D721Med (cell line): ENCODE measurements at places on chromosomes 4 and X.

- no peak for DNase-seq
Observed at GRCh38 chr4:71216316-71216959, 122.4 kb upstream of the SLC4A4 start.

DNA sequence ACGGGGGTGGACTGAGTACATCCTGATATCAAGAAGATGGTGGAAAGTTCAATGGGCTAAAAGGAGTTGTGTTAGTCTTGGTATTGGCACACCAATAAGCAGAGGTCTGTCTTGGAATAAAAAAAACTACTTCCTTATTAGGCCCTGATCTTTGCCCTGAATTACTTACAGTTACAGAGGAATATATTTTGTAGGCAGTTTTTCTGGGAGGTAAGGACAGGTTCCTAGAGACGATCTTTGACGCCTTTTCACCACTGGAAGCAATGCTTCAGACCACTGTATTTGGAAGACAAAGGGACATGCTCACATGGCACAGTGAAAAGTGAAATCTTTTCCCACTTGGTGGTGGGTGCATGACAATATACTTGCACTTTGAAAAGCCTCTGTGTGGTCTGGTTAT lies 618 bp upstream of the XK start:
- DNase-seq, result no peak

GRCh38 chrX:96182366-96182765 lies 502.3 kb upstream of the DIAPH2 start:
- no peak for DNase-seq

GRCh38 chrX:41350976-41351569 lies 17.1 kb downstream of the DDX3X start:
- no peak for DNase-seq

- DNase-seq, result no peak
Observed at GRCh38 chr4:57943682-57944081, 833.5 kb upstream of the IGFBP7 start.

GRCh38 chr4:44988011-44988410 lies 261.7 kb upstream of the GNPDA2 start:
- DNase-seq, result no peak

DNA sequence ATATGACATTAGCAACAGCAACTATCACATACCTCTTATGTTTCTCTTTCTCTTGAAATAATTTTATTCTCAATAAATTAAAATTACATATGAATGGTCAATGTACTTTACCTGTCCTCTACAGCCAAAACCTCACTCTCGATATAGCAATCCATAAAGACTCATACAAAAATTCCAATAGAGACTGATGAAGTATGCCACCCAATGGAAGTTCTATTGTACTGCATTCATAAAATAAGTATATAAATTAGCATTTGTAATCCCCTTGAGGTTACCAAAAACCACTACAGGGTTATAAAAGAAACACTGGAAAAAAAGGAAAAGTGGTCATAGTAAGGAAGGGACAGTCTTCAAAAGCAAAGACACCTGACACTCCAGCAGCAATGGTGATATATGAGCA lies 32.8 kb downstream of the CLDN2 start:
- DNase-seq, result no peak

DNA sequence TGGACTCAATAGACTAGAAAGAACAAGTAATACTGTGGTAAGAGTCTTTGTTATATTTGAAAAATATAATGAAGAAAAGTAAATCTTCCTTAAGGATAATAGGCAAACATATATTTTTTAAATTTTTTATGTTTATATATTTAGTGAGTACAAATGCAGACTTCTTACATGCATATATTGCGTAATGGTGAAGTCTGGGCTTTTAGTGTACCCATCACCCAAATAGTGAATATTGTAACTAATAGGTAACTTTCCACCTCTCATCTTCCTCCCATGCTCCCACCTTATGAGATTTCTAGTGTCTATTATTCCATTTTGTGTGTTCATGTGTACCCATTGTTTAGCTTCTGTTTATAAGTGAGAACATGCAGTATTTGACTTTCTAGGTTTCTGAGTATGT lies 711.2 kb upstream of the NDST4 start:
- DNase-seq, result no peak

GRCh38 chrX:75158054-75158453 lies 2.0 kb upstream of the ABCB7 start:
- DNase-seq, result no peak

DNA sequence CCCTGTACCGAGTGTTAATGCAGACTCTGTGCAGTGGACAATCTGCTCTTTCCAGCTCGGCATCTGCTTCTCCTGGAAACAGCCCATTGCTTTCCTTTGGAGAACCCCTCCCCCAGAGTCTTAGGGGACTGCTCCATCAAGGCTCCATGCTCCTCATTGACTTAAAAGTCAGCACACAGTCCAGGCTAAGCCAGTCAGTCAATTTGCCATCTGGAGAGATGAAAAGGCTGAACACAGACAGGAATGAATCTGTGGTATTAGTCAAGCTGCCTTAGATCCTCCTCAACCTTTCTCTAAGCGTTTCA lies 20.3 kb downstream of the ATP8A1 start:
- DNase-seq, result no peak

DNA sequence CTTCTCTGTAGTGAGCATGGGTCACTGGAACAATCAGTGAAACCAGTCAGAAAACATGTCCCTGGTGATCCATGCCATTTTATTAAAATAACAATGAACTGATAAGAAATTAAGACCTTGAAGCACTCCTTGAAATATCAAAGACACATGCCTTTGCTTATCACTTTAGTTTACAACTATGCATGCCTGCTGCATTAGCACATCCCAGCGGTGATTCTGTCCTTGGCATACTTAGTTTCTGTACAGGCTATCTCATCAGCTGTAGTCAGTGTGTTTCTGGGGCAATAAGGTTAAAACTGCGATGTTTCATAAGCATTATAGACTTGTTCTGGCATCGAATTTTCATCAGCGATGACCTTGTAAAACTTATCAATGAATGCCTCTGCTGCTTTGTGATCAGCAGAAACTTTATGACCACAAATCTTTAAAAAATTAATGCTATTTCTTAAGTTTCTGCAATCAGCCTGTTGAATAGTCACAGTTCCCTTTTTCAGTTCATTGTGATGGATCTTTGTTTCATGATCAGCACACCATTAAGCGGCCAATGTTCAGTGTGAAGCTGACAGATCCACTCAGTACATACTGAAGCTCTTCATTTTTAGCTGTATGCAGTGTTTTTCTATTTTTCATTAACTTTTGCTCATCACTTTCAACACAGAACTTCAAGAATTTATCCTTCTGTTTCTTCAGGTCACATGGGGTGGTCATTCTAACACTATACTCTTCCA lies 150.5 kb downstream of the RNF150 start:
- DNase-seq, result no peak

- no peak for DNase-seq
Observed at GRCh38 chr4:150211799-150212445, 133.7 kb downstream of the DCLK2 start.

- no peak for DNase-seq
Observed at GRCh38 chr4:55020131-55020530, 105.3 kb downstream of the KDR start.

DNA sequence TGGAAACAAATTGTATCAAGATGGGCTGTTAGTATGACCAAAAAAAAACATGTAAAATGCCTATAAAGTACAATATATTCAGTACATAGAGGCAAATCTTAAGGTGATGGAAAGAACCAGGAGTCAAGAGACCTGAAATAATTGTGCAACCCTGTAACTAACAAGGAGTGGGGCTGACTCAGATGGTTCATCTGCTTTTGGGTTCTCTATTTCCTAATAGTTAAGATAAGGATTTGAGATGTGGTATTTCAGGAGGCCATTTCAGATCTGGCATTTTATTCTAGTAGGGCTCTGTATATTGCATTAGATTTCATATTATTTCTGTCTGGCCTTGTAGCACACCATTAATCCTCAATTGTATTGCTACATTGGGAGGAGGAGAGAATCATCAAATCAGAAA lies 268.4 kb downstream of the HS3ST1 start:
- no peak for DNase-seq

GRCh38 chr4:54363037-54363436 lies 133.9 kb downstream of the PDGFRA start:
- DNase-seq, result no peak

DNA sequence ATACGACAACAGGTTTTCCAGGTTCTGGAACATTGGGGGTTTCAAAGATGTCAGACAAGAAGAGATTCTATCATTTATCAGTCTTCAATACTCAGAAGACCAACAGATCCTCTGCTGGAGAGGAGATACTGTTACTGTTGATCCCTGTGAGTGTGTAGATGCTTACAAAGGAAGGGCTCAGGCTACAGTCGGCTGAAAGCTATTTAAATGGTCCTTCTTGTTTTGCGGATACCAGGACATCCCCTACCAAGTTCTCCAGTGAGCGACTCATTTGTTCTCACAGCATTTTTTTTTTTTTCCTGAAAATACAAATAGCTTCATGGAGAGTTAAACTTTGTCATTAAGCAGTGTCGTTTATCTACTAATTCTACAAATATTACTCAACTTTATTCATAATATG lies 201.6 kb downstream of the CAMK2D start:
- no peak for DNase-seq

- no peak for DNase-seq
Observed at GRCh38 chrX:35919536-35920309, at the start of gene CFAP47. TSS of gene CFAP47 (plus strand) at chrX:35919734. CDS start at chrX:35919800, 66 bp downstream.

GRCh38 chrX:68942104-68942503 lies 113.3 kb downstream of the EFNB1 start:
- no peak for DNase-seq

GRCh38 chr4:3343358-3343757 lies 50.5 kb downstream of the RGS12 start:
- DNase-seq, result no peak

GRCh38 chrX:120839491-120839890 lies 36.2 kb downstream of the CT47B1 start:
- no peak for DNase-seq

- DNase-seq, result no peak
Observed at GRCh38 chr4:7652451-7652881, 217.7 kb upstream of the PSAPL1 start.

DNA sequence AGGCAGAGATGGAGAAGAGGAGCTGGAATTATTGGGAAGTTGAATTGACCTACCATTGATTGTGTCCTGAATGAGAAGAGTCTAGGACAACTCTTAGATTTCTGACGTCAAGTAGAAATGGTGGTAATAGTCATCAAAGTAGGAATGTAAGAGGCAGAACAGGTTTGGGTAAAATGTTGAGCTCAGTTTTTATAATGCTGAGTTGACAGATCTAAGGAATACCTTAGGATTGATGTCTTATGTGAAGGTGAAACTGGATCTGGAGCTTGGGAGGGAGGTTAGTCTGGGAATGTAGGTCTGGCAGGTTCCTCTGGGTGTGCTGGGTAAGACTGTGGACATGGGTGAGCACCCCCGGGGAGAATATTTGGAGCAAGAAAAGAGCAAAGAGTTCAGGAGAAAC lies 31.9 kb downstream of the JADE1 start:
- no peak for DNase-seq

- no peak for DNase-seq
Observed at GRCh38 chr4:125838202-125838601, 523.4 kb downstream of the FAT4 start.

GRCh38 chr4:141432000-141432712 lies 204.2 kb upstream of the IL15 start:
- DNase-seq, result no peak

- DNase-seq, result no peak
Observed at GRCh38 chr4:156771171-156771837, 200.3 kb downstream of the PDGFC start.

GRCh38 chr4:95898226-95898625 lies 58.3 kb downstream of the PDHA2 start:
- DNase-seq, result no peak

DNA sequence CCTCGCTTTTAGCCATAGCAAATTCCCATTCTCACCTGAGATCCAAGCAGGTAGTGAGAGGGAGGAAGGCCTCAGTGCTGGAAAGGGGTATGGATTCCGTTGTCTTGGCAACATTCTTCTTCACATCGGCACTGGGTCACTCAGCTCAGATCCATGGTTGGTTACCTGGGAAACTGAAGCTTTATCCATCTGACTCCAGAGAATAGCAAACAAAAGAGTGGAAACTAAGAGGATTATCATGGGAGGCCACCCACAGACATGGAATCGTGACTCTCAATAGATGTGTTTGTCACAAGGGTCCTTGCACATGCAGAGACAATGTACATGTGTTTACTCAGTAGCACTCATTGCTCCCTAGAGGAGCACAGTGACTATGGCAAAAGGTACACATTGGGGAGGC lies 81.0 kb downstream of the MAGED4 start:
- DNase-seq, result no peak

DNA sequence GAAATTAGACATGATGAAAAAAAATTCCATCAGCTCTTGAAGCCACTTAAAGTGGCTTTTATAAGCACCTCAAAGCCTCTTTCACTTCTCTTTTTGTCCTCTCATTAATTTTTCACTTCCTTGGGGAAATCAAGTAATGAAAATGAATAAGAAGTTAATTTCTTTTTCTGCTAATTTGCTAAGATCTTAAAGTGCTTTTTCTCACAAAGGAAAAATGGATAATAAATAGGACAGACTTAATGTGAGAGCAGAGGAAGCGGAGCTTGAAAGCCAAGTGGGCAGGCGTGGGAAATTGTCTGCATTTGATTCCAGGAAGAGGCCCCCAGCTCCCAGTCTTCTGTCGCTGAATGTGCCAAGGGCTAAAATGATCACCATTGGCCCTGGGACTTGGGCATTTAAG lies 28.6 kb downstream of the CDS1 start:
- DNase-seq, result no peak

- DNase-seq, result no peak
Observed at GRCh38 chr4:184283659-184284335, 66.1 kb upstream of the ENPP6 start.

GRCh38 chrX:5780821-5781220 lies 447.8 kb downstream of the NLGN4X start:
- no peak for DNase-seq

GRCh38 chr4:186249785-186250754 lies 15.9 kb upstream of the F11 start:
- no peak for DNase-seq

DNA sequence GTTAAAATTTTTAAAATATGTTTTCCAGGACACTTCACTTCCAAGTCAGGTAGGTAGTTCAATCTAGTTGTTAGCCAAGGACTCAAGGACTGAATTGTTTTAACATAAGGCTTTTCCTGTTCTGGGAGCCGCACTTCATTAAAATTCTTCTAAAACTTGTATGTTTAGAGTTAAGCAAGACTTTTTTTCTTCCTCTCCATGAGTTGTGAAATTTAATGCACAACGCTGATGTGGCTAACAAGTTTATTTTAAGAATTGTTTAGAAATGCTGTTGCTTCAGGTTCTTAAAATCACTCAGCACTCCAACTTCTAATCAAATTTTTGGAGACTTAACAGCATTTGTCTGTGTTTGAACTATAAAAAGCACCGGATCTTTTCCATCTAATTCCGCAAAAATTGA lies 49.7 kb downstream of the XIAP start:
- no peak for DNase-seq
